Ovary (tissue), 10 donors: ENCODE measurements at places on chromosomes 13 and 19. TPM values are rescaled to one million over a fixed set of nuclear protein-coding genes. Genes with fewer than 3 reads are reported as not detected.
A peak's percentile ranks its signal among the peaks of the same experiment; 100 is the strongest.

DNA sequence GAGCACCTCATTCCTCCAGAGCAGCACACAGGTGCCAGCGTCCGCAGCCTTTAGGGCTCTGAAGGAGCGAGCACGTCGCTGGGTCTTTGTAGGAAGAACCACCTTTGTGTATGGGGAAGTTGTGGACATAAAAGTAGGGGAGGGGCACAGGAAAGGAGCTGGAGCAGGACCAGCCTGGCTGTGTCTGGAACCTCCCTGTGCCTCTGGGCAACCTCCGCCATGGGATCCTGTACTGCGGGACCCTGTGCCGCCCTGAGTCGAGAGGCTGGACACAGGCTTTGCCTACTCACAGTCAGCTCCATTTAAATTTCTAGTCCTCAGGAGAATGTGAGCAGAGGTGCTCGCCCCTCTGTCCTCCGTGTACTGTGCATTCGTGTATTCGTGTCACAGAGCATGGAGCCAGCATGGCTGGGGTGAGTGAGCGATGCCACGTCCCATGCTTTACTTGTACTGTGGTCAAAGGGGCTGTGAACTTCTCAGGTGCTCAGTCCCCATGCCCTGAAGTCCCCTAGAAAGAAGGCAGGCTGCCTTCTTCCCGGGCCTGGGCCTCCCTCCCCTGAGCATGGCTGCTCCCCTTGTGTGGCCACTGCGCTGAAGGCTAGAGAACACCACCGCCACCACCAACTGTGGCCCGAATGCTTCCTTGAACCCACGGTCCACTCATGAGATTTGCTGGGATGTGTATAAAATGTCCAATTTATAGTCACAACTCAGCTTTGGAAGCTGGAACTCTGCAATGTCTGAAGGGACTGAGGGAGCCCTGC, 99.9 kb downstream of the TEX29 start:
- no peak for DNase-seq

DNA sequence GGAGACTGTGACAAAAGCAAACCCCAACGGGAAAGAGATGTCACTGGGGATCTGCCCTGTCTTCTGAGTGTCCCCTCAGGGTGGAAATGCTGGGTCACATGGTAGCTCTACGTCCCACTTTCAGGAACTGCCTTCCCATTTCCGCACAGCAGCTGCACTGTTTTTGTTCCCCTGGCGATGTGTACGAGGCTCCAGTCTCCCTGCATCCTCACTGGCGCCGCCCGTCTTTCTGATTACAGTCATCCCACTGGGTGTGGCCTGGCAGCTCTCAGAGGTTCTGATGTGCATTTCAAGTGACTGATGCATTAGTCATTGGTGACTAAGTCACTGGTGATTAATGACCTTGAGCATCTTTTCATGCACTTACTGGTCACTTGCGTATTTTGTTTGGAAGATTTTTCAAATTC, 21.2 kb downstream of the PCID2 start:
- peak; percentile 53 for DNase-seq

DNA sequence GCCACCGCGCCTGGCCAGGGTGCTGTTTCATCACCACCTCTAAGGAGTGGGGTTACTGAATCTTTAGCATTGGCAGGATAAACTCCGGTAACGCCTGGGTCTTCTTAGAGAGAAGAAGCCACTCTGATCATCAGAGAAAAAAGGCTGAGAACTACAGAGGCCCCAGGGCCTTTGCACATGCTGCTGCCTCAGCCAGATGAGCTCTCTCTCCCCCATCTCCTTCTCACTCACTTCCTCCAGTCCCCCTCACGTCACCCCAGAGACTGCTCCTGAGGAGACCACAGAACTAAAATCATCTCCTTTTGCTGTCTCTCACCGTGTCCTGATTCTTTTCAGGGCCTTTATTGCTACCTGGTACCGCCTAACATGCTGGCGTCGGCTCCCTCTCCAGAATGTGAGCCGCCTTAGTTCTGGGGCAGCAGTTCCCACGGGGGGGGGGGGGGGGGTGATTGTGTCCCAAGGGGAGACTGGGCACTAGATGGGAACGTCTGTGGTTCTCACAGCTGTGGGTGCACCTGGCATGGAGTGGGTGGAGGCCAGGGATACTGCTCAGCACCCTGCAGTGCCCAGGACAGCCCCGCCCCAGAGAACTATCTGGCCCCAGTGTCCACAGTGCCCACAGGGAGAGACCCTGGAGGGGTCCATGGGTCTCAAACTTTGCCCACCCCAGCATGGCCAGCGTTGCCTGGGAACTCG, 5.1 kb upstream of the DIRAS1 start:
- DNase-seq = no peak

- DNase-seq = no peak
These were observed 2667.7 kb upstream of the PCDH20 start for GRCh38 chr13:64083396-64083795.

DNA sequence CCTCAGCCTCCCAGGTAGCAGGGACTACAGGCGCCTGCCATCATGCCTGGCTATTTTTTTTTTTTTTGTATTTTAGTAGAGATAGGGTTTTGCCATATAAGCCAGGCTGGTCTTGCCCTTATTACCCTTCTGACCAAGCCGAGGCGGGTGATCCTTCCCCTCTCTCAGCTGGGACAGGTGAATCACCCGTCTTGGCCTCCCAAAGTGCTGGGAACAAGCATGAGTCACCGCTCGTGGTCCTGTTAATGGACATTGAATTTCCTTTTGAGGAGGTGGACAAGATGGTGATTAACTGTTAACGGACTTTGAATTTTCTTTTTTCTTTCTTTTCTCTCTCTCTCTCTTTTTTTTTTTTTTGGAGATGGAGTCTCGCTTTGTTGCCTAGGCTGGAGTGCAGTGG, 10.6 kb downstream of the CD70 start:
- DNase-seq = no peak

- DNase-seq = no peak
These were observed 232.4 kb downstream of the POSTN start for GRCh38 chr13:37366044-37366770.

GRCh38 chr13:78078168-78078567, 159.5 kb upstream of the EDNRB start:
- no peak for DNase-seq

DNA sequence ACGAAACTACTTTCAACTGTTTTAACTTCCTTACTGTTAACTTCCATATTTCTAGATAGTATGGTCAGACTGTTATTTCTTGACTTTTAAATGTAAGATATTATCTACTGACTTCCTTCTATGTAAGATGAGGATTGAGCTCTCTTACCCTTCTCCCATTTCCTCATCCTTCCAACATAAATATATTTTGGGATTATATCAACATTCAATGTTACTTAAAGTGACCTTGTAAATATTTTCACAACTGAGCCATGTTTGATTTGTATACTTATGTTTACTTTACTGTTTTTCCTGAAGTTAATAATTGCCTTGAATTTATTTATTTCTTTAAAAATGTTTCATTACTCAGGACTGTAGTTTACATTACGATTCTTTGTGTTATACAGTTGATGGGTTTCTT, 148.7 kb downstream of the ZIC5 start:
- no peak for DNase-seq

DNA sequence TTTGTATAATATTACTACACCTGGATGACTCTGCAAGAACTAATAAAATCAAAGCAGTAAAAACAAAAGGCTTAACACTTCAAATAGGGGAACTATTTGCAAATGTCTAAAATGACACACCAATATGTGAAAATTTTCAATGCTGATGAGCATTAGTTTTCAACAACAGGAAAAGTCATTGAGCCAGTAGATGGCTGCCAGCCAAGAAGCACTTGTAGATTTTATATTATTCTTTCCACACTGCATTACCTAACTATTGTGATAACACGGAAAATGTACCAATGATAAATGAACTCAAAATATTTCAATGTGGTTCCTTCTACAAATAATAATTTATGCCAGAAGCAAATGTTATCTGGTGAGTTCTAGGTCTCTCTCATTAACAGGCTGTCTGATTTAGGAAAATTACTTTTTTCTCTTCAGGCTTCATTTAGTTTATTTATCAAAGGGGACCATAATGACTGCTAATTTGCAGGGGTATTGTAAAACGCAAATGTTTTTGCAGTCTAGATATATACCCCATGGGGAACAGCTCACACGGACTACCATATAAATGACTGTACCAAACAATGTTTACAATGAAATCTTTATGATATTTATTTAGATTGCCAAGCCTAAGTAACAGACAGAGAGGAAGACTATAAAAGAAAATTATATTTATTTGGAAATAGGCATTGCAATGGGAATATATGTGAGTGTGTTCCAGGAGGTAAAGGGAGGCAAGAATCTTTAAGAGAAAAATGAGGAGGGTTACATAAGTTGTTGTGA, 407.8 kb downstream of the LIG4 start:
- no peak for DNase-seq

DNA sequence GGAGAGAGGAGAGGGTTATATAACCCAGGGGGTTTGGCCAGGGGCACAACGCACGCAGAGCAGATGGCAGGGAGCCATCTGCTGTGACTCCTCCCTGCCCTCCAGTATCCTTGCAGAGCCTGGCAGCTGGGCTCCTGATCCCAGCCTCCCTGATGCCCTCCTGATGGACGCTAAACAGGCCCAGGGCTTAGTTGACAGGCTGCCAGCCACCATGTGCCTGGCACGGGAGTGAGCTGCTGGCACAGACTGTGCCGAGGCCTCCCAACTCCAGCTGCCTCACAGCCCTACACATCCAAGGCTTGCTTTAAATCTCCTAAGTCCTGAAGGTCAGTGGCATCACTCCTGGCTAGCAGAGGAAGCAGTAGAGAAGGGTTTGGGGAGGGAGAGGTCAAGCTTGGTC, 16.7 kb downstream of the SYDE1 start:
- DNase-seq = peak; percentile 42

- DNase-seq = no peak
These were observed 334.2 kb upstream of the SGCG start for GRCh38 chr13:22846551-22846950.

GRCh38 chr13:71252184-71252704, 614.8 kb downstream of the DACH1 start:
- no peak for DNase-seq

DNA sequence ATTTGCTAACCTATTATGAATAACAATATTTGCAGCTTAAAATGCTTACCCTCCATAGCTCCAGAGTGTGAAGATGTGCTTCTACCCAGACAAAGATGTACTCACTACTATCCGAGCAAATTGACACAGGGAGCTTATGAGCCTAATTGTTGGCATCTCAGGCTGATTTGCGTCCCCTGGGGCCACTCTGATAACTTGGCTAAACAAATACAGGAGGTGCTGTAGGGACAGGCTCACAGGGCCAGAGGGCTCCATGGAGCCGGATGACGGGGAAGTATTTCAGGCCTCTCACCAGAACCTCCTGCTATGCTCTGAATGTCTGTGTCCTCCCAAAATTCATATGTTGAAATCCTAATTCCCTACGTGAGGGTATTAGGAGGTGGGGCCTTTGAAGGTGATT, 26.7 kb upstream of the C19orf12 start:
- no peak for DNase-seq

DNA sequence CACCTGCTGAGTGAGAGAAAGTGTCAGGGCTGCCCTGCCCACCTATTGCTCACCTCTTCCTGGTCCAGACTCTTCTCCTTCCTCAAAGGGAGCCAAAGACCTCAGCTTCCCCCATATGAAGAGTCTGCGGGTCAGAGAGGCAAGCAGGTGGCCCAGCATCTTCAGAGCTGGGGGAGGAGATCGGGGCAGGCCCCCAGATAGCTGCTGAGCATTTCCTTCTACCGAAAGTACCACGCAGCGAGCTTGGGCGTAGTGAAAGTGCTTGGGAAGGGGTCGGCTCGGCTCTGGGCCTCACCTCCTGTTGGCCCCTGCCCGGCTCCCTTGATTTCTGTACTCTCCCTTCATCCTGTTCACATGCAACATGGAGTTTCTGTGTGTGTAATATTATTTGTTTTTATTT, 12.2 kb upstream of the ZNF536 start:
- DNase-seq = no peak

The SMAD9 gene
- 10.5 TPM for polyA plus RNA-seq

The ZNF835 gene
- 2.5 TPM for polyA plus RNA-seq

The MADCAM1 gene
- polyA plus RNA-seq = 0.42 TPM

The PRTN3 gene
- not detected for polyA plus RNA-seq
